ENCODE measurements at places on chromosomes 2 and 18.
A peak's percentile ranks its signal among the peaks of the same experiment; 100 is the strongest.

- DNase-seq: no peak
Measured at GRCh38 chr2:158567208-158567607, 110.5 kb downstream of the PKP4 start.

DNA sequence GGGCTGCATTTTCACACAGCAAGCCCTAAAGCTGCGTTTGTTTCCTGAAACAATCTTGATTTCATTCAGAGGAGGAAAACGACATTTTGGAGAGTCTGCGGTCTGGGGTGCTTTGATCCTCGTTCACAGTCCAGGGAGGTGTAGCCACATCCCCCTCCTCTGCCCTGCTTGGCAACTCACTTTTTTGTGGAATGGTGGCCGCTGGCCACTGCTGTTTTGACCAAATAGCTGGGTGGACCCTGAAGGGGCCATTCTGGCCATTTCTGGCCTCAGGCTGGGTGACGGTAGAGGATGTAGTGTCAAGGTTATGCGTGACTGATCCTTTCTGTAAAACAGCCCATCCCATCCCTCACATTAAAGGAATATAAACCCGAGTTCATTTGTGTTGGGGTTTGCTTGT lies 62.2 kb downstream of the INPP4A start:
- no peak for DNase-seq

- no peak for DNase-seq
Measured at GRCh38 chr2:60899230-60899891, 18.0 kb downstream of the REL start.

DNA sequence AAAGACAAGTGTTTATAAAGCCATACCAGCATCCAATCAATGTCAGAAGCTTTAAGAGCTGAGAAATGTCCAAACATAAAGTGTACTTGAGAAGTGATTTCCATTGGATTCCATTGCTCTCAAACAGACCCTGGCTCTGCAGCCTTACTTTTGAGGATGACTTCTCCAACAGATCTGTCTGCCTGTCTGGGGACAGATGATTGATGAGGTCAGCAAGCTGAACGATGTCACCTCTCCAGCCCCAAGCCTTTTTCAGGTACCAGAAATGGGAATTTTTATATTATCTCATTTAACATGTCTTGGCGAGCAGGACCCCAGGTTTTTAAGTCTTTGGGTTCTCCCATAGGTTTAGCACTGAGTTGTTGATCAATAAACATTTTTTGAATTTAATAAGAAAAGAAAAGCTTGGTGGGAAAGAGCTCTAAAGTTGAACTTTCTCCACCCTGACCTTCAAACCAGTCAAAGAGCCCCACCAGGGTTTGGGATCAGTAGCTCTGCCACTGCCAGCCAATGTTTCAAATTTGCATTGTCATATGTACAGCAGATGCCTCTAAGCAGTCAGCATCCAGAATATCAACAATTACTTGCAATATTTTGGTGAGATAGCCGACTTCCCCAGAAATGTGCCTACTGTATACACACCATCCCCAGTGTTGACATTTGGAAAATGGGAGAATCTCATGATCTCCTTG lies 22.5 kb downstream of the PTPN18 start:
- no peak for DNase-seq

DNA sequence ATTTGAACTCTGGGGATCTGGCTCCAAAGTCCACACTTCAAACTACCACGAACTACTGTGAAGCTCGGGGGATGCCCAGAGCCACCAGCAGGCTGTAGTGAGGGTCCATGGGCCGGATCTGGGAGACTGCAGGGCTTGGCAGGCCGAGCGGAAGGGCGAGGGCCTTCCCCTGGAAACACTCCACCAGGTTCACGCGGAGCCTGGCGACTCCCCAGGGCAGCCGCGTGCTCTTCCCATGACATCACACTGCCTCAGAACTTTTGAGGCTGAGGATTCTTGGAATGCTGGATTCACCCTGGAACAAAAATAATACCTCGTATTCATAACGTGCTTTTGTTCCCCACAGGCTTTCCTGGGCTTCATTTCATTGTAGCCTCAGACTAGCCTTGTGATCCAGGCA lies 201.0 kb downstream of the SMAD7 start:
- DNase-seq: no peak

DNA sequence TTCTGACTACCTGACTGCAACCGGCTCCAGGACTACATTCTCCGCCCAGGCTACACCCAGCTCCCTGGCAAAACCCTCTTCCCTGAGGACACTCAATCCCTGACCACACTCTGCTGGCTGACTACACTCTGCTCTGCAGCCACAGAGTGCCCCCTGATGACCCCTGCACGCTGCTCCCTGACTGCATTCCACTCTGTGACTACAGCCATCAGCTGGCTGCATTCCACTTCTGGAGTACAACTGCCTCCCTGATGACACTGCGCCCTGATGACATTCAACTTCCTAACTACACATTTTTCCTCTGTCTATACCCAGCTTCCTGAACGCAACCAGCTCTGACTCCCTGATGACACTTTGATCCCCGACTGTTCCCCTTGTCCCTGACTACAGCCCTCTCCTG lies 71.3 kb upstream of the NRXN1 start:
- DNase-seq: no peak

- DNase-seq: no peak
Measured at GRCh38 chr18:37566479-37567060, 972 bp upstream of the CELF4 start.

DNA sequence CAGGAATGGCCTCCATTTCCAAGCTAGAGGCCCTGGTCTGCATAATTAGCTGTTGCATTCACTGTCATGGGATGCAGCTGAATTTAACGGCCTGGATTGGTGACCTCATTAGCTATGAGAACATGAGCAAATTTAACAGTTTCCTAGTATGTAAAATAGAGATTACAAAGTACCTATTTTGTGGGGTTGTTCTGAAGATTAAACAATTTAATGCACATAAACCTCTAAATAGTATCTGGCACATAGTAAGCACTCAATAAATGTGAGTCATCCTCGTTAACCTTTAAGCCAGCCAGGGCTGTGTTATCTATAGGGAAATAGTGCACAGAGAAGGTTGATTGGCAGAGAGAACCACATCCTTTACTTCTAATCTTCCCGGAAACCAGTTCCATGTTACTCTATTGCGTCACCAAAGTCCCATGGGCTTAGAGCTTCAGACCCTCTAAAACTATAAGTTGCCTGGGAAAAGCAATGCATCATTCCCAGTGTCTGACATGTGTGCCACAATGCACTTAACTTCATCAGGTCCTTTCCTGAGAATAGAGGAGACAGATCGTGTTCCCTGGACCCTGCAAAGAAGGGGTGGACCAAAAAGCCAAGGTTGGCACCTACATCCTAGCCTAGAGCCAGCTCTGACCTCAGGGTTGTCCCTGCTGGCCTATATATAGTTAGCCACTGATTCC lies 196.5 kb downstream of the LNPK start:
- no peak for DNase-seq

GRCh38 chr2:102144128-102144527 lies 1.6 kb downstream of the IL1R1 start:
- no peak for DNase-seq

GRCh38 chr2:37376421-37377186 lies 32.2 kb downstream of the QPCT start:
- DNase-seq: peak; percentile 35

DNA sequence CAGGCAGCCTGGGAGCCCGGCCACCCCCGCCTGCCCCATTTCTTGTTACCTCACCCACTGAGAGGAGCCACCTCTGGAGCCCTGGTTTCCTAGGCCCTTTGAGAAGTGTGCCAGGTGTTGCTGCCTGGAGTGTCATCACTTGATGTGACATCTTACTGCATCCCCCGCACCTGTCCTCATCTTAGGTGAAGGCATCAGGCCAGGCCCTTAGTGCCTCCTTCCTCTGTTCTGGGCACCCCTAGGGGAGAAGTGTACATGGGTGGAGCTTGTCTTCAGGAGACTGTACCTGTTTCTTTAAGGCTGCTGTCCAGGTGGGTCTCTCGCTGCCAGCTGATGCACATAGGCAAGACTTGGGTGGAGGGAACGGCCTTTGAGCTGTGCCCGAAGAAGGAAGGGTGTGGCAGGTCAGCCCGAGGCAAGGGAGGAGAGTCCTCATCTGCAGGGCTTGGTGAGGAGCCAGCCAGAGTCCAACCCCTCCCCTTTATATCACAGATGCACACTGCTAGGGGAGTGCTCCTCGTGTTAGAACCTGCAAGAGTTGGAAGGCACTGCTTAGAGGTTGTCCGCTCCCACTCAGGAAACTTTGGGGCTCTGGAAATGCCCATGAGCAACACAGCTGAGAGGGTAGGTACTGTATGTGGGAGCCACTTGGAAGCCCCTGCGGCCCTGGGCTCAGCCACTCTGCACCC lies 45.9 kb downstream of the NCK2 start:
- no peak for DNase-seq
